Stimulated activated CD8-positive, alpha-beta memory T cell treated with anti-CD3 and anti-CD28 coated beads, Interleukin-4, amount 100 ng/mL, for 1 hour (primary cell): ENCODE measurements at places on chromosomes 7 and 10.

DNA sequence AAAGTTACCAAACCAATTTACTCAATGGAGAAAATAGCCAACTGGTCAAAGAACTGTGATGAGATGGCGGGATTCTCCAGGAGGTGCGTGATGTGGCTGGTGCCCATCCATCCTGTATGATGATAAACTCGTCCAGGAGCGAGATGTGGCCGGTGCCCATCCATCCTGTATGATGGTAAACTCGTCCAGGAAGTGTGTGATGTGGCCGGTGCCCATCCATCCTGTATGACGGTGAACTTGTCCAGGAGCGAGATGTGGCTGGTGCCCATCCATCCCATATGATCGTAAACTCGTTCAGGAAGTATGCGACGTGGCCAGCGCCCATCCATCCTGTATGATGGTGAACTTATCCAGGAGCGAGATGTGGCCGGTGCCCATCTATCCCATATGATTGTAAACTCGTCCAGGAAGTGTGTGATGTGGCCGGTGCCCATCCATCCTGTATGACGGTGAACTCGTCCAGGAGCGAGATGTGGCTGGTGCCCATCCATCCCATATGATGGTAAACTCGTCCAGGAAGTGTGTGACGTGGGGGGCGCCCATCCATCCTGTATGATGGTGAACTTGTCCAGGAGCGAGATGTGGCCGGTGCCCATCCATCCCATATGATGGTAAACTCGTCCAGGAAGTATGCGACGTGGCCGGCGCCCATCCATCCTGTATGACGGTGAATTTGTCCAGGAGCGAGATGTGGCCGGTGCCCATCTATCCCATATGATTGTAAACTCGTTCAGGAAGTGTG is 496.2 kb downstream of the DNAJB6 start:
- no peak for DNase-seq

- no peak for DNase-seq
Measured at GRCh38 chr10:48480397-48481374, 124.2 kb downstream of the ARHGAP22 start.

DNA sequence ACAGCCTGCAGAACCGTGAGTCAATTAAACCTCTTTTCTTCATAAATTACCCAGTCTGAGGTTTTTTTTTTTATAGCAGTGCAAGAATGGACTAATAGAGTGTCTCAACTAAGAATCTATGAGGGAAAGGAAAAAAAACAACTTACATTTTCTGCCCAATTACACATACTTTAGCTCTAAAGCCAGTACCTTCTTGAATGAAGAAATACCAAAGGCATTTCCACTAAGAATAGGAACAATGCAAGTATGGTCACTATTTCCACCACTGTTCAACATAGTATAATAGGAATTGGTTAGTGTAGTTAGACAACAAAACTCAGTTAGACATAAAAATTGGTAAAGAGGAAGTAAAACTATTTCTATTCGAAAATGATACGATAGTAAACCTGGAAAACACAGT is 37.6 kb downstream of the MICU1 start:
- no peak for DNase-seq

GRCh38 chr10:33746186-33746585 is 411.7 kb upstream of the NRP1 start:
- DNase-seq, result no peak

DNA sequence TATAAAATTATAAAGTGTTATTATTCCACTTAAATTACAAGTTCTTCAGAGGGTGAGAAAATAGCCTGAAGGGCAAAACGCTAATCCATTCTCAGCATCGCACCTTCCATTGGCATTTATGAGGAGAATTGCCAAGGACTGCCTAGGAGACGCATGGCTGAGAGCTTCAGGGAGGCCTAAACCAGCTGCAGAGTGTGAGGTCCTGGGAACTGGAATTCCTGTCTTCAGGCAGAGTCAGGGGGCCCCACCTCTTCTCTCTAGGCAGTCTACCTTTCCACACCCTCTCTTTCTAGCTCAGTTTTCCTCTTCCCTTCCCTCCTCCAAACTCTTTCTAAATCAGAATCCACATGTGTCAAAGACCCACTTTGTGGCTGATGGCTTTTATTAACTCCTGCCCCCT is 35.3 kb downstream of the LRRC72 start:
- DNase-seq, result no peak

DNA sequence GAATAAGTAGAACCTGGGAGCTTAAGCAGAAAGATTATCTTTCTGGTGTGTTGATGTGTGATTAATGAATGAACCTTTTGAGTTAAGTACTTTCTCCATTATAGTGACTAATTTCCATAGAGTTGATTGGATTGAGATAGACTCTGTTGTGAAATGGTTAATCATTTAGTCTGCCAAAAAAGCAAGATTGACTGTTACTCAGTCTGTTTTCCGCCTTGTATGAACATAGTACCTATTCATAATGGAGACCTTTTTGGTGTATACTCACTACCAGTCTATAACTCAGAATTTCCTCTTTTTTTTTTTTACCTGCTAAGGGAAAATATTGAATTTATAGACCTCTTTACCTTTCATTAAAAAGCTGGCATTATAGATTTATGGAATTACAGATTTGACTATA is 14.4 kb upstream of the NPVF start:
- DNase-seq, result no peak

DNA sequence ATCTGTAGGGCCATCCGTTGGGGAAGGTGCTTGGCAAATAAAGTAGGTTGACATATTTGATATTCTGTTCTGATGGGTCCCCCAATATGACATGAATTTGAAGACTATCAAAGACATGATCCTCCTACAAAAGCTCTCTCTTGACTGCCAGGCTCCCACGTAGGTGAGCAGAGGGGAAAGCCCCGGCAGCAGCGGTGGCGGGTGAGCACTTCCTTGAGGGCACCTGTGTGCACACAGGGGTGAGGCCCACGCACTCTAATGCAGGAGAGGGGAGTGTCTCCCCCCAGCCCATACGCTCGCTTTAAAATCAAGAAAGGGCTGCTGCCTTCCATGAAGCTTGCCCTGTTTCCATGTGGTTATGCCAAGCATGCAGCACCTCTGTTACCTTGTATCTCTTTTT is 100.4 kb downstream of the TAX1BP1 start:
- DNase-seq, result no peak

GRCh38 chr7:149226840-149227494 is 12.5 kb upstream of the ZNF212 start:
- no peak for DNase-seq

GRCh38 chr7:156460858-156461627 is 179.5 kb upstream of the RNF32 start:
- DNase-seq, result no peak

GRCh38 chr7:87474533-87475358 is 734 bp downstream of the ABCB4 start:
- DNase-seq, result no peak

GRCh38 chr7:106071356-106071998 is 40.6 kb downstream of the SYPL1 start:
- no peak for DNase-seq

DNA sequence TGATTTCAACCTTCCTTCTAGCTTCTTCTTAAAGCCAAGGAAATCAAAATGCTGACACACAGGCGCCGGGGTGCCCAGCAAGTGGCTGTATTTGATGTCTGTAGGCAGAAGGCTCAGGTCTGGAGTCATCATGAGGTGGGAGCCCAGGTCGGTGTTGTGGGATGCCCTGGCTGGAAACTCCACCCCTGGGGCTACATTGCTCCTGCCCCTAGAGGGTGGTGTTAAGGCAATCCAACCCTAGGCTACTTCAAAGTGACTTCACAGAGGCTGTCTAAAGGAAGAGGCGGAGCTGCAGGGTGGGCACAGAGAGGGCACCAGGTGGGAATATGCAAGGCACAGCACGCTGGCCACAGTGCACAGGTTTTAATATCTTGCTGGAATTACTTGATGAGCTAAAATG is 200.9 kb downstream of the ADAM12 start:
- DNase-seq, result no peak
